Stimulated activated CD4-positive, alpha-beta T cell treated with anti-CD3 and anti-CD28 coated beads, Interleukin-15, amount 100 ng/mL, for 48 hours (primary cell): ENCODE measurements at places on chromosomes 5 and 9.

DNA sequence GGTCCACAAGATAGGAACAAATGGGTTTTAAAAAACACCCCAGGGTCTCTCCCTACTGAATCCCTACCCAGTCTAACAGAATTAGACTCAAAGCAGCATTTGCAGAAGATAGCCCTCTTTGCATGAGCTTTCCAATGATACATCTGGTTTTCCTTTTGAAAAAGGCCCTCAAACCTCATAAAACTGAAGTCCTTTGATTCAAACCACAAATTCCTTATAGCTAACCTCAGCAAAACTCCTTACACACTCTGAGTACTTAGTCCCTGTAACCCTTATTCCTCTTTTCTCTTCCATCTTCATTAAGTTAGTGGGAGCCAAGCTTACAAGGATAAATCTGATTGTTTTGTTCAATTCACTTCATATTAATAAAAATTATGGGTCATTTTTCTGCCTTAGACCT lies 90.5 kb upstream of the TNC start:
- no peak for DNase-seq

DNA sequence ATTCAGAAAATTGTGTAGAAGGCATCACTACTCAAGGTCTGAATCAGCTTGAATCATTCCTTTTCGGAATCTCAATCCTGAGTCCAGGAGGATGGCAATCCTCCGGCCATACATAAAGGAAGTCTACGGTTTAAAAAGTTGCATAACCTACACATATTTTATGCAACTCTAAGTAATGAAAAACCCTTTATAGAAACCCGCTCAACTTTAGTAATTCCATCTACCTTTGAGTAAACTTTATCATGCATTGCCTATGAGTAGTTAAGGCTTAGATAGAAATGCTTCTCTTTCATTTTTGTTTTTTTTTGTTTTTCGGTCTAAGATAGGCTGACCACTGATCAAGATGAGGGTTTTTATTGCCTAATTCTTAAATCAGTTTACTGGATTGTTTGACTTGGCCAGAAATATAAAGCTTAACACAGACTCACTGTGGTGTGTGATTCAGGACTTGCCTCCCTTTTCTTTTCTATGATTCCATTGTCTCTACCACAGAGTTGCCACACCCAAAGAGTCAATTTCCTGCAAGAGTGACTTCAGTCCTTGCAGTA lies 85.0 kb downstream of the LURAP1L start:
- DNase-seq = no peak

GRCh38 chr5:69285448-69286116 lies 47.0 kb downstream of the CCDC125 start:
- no peak for DNase-seq

DNA sequence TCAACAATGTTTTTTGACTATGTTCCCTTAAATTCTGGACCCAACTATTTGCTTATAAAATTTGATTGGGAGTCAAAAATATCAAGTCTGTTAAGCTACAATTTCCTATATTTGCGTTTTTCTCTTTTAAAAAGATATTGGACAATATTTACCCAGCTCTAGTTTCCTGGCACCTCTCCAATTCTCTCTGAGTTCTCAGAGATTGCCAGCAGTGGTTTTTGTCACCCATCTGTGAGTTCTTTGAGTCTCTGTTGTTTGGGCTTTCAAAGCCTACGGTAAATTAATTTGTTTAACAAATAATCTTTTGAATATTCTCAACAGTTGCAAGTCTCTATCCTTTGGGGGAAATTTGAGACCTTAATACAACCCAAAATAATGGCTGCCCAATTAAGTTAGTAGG lies 174.2 kb upstream of the PUM3 start:
- no peak for DNase-seq

DNA sequence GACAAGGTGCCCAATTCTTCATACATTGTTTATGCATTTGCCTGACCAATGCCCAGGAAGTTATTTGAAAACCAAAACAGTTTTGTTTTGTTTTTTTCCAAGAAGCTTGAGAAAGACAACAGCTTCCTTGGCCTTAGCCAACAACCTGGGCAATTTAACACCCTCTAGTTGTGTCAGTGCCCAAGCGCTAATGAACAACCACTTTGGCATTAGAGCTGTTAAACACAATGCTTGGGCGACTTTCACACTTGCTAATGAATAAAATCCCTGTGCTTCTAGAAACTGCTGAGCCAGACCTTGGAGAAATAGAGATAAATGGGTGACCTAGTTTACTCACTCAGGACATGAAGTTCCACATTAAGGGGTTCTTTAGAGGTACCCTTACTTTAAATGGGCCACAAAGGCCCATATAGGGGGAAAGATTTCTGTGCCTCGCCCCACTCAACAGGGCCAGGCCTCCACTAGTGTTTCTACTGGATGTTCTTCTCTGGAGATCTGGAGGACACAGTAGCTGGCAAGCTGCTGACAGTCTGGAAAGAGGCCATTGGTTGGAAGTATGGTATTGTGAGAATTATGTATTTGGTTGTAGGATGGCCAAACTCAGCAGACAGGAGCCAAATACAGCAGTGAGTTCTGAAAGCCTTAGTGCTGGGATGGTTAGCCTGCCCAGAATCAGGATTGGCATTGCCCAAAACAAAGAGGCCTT lies 179.8 kb downstream of the DOCK8 start:
- no peak for DNase-seq

GRCh38 chr5:90017239-90017638 lies 392.3 kb downstream of the CETN3 start:
- no peak for DNase-seq

DNA sequence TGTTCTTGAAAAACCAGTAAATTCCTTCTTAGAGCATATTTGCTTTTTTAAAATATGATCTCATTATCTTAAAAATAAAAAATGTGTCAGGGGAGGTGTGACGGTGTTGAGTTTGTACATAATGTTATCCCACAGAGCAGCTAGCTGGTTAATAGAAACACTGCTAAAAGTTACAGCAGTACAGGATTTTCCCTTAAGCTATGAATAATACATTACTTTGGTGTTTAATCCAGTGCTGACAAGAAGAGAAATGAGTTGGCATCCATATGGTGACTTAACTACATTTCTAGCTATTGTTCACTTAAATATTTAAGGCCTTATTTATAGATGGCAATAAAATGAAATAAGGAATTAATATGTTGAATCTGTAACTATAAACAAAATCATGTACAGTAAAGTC lies 883.1 kb downstream of the CDH18 start:
- DNase-seq = no peak

DNA sequence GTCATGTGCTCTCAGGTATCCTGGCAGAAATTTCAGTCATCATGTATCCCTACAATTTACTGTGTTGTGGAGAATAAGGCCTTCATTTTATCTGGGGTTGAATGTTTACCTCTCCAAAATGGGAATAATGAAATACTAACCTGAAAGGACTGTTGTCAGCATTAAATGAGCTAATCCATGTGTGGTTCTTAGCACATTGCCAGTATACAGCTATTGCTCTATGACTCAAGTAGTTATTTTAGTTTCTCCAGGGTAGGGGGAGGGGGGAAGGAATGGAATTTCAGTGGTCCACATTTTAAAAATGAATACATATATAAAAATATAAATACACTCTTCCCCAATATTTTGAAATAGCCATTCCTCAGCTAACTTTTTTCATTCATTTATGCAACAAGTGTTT lies 3.5 kb downstream of the PAM start:
- DNase-seq = no peak

- no peak for DNase-seq
Observed at GRCh38 chr5:51544031-51544785, 161.0 kb downstream of the ISL1 start.

DNA sequence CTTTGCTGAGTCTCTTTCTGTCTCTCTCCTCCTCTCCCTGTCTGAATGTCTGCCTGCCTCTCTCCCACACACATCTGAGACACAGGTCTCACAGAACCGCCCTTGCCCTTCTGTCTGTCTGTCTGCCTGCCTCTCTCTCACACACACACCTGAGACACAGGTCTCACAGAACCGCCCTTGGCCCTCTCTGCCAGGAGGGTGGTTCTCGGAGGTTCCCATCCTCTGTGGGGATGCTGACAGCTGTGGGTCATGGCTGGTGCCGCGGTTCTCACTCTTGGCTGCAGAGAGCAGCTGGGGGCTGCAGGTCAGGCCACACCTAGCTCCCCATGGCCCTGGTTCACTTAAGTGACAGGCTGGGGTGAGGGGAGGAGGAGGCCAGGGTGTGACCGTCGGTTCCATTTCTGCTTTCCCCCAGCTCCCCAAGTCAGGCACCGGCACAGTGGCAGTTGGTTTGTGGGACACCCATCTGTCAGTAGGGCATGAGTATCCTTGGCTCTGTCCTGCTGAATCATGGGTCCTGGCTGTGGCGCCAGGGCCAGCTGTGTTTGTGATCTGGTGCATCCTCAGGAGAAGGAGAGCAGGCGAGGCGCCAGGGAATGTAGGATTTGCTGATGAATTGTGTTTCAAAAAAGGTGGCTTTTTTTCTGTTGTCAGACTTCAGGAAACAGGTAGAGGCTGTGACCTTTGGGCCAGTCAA lies 42.3 kb upstream of the CLPTM1L start:
- no peak for DNase-seq

DNA sequence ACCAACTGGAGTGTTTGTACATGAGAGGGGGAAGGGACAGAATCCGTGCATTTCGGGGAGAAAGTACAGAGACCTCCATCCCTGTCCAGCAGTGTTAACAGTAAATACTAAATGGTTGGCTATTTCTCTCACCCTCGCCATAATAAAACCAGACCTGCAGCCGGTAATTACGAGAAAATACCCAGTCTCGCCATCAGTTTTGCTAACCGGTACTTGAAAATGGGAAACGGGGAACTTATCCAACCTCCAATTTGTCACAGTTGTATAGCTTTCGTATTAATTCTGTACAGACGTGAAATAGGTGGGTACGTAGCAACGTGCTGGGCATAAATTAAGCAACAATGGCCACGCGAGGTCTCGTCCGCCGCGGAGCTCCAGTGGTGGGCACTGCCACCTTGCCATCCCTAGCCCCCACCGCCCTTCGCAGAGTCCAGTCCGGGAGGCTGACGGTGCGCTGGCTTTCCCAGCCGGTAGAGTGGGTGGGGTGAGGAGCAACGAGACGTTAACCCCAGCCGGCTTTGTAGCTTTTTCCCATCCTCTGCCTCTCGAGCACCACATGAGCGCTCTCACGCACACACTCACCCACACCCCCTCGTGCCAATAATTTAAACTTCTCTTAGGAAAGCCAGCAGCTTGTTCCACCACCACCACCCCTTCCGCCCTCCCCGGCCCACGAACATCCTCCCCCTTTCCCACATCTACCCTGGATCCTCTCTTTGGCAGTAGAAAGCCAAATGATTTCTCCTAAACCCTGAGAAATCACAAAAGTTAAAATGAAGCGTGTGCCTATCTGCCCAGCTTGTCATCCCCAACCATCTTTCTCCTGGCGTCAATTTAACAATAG lies 1.8 kb downstream of the ELAVL2 start:
- DNase-seq = no peak

DNA sequence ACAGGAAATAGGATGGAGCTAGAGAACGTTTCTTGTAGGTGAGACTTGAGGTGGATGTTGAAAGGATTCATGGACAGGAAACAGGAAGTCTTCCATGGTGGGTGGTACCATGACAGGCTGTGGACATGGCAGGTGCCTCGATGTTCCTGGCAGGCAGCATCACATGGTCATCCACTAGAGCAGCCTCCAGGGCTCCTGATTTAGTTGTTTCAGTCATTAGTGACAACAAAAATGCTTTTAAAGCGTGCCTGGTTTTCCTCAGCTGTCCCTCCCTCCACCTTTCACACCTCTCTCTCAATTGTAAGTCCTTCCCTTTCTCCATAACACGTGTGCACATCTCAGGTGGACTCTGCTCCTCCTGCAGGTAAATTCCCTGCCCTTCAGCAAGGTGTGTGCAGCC lies 25.2 kb upstream of the ASPN start:
- DNase-seq = no peak

DNA sequence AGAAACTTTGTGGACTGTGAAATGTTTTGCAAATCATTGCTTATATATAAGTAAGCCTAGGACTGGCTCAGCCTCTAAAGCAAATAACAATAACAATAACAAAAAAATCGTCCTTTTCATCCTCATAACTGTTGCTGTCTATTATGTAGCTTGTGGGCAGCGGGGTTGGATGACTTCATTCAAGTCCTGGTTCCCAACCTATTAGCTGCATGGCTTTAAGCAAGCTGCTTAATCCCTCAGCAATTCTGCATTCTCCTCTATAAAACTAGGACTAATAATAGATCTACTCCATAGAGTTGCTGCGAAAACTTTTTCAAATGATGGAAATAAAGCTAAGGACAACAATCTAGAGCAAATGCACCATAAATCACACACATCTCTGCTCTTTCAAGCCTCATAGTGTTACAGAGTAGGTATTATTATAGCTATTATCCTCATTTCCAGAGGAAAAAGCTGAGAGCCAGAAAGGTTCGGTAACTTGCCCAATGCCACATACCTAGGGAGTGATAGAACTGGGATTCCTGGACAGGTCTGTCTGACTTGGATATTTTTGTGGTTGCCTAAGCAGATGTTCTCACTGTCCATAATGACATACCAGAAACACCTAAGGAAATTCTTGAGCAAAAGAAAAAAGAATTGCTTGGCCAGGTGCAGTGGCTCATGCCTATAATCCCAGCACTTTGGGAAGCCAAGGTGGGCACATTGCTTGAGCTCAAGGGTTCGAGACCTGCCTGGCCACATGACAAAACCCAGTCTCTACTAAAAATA lies 98.8 kb upstream of the ADRA1B start:
- no peak for DNase-seq

- DNase-seq = no peak
Observed at GRCh38 chr5:179111267-179112207, 51.4 kb downstream of the ZNF354C start.

GRCh38 chr5:53568401-53568800 lies 8.0 kb downstream of the NDUFS4 start:
- DNase-seq = no peak

- no peak for DNase-seq
Observed at GRCh38 chr9:77291714-77292113, 114.4 kb downstream of the VPS13A start.

- no peak for DNase-seq
Observed at GRCh38 chr9:136085815-136086212, 9.3 kb downstream of the NACC2 start.

- DNase-seq = no peak
Observed at GRCh38 chr5:79295029-79295428, 59.1 kb downstream of the JMY start.

GRCh38 chr5:147156012-147156411 lies 78.8 kb upstream of the STK32A start:
- DNase-seq = no peak

DNA sequence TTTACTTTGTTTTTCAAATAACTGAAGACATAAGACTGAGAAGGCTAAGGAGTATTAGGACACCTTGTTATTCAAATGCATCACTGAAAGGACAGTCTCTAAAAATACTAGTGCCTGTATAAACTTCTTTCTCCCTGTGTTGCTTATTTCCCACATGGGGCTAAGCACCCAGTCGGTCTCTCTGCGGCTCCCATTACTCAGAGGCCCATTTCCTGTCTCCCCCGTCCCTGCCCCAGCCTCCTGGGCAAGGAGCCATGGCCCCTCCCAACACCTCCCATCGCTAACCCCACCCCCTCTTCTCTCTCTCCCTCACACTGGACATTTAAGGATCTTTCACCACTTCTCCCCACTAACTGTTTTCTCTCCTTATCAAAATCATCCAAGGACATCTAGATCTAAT lies 81.9 kb downstream of the EBF1 start:
- no peak for DNase-seq
